ENCODE measurements at places on chromosomes 4 and X. TPM values are rescaled to one million over a fixed set of nuclear protein-coding genes. Genes with fewer than 3 reads are reported as not detected.

The TBX22 gene
- not detected for total RNA-seq

The LDOC1 gene
- 32.9 TPM for total RNA-seq

The HPGD gene
- 37.2 TPM for total RNA-seq

The USP26 gene
- not detected for total RNA-seq

The DRP2 gene
- 0.29 TPM for total RNA-seq

The PABPC1L2A gene
- total RNA-seq = not detected

The C1QTNF7 gene
- 28.2 TPM for total RNA-seq

The COX18 gene
- 13.8 TPM for total RNA-seq

The MAGEA10 gene
- total RNA-seq = not detected

The CORIN gene
- total RNA-seq = 6.6 TPM

The GALNTL6 gene
- total RNA-seq = 0.75 TPM

The CTPS2 gene
- total RNA-seq = 18.5 TPM

The DDIT4L gene
- 0.35 TPM for total RNA-seq

The TKTL1 gene
- not detected for total RNA-seq

The IBSP gene
- 2.1 TPM for total RNA-seq

The DTHD1 gene
- 0.20 TPM for total RNA-seq

The HSFX2 gene
- total RNA-seq = 0.83 TPM

The NAT8L gene
- total RNA-seq = 0.40 TPM

The PPP1R2C gene
- total RNA-seq = not detected

The RAB39B gene
- 1.2 TPM for total RNA-seq

The SEPSECS gene
- 17.2 TPM for total RNA-seq

The GJB1 gene
- total RNA-seq = 228 TPM

The REPS2 gene
- total RNA-seq = 17.9 TPM

The SASH3 gene
- 13.6 TPM for total RNA-seq

The IL2 gene
- 3.4 TPM for total RNA-seq

The ZNF711 gene
- 2.6 TPM for total RNA-seq

The RHOXF2 gene
- total RNA-seq = not detected

The OPRPN gene
- total RNA-seq = not detected

The POF1B gene
- total RNA-seq = 34.4 TPM

The HPF1 gene
- total RNA-seq = 16.2 TPM

The FRMD7 gene
- total RNA-seq = 0.12 TPM

The SAGE1 gene
- total RNA-seq = not detected

The BMX gene
- 3.7 TPM for total RNA-seq

The CPE gene
- total RNA-seq = 39.6 TPM

The TMPRSS11A gene
- not detected for total RNA-seq

Data from mucosa of gallbladder (tissue), 1 donor.